Cardiac muscle cell (in vitro differentiated cells and primary cell): ENCODE measurements at places on chromosomes 6 and 20.

- no peak for DNase-seq
Measured at GRCh38 chr6:37149745-37150144, 20.2 kb upstream of the PIM1 start.

GRCh38 chr6:81648502-81648901, 104.0 kb downstream of the TENT5A start:
- DNase-seq, result no peak

- DNase-seq, result no peak
Measured at GRCh38 chr6:39816747-39817146, 24.6 kb downstream of the DAAM2 start.

DNA sequence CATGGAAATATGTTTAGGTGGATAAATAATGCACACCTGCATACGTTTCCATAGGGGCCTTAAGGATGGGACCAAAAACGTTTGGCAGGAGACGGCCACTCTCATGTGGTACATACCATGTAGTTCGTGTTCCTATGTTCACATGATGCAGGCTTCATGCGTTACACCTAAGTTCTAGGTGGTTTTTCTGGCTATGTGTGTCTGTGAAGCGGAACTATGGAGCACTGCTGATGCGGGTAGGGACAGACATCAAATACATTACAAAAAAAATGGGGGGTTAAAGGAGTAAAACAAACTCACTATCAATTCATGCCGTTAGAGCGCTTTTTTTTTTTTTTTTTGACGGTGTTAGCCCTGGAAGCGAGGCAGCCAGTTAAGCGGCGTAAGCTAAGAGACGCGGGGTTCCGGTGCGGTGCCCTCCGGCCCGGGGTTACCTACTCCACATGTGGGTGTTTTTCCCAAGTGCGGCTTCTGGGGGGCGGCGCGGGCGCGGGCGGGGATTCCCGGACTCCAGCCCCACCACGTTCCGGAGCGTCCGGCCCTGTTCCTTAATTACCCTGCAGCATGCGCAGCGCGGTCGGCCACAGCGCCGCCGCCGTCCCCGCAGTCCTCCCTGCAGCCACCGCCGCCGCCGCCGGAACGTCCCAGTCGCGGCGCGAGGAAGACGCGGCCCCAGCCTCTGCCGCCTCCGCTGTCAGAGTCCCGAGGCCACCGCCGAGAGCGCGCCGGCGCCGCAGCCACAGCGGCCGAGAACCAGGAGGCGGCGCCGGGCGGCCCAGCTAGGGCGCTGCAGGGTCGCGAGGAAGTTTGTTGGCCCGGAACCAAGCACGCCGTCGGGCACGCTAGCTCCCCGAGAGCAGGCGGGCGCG, 648 bp downstream of the COL19A1 start:
- peak; percentile 90 for DNase-seq

- peak; percentile 80 for DNase-seq
Measured at GRCh38 chr6:46419576-46420002, 71.7 kb downstream of the RCAN2 start.

GRCh38 chr6:106561686-106562405, 67.5 kb downstream of the RTN4IP1 start:
- DNase-seq, result no peak

GRCh38 chr20:36745234-36745926, 510 bp downstream of the NDRG3 start:
- peak; percentile 8 for DNase-seq

GRCh38 chr20:325889-326644, 715 bp downstream of the SOX12 start:
- DNase-seq, result peak; percentile 76

DNA sequence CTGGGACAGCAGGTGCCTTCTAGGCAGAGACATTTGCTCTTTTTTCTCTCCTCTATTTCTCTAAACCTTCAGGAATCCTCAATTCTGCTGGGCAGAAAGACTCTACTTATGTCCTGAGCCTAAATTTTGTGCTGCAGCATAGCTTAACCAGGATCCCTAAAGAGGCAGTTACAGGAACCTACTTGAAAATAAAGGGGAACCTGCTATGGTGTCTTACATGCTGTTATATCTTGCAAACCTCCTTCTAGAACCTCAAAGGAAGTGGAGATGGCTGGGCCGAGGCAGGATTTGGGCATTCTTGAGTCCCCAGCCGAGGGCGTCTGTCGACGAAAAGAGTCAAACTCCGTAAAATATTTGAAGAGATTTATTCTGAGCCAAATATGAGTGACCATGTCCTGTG, 17.1 kb upstream of the GMNN start:
- no peak for DNase-seq

DNA sequence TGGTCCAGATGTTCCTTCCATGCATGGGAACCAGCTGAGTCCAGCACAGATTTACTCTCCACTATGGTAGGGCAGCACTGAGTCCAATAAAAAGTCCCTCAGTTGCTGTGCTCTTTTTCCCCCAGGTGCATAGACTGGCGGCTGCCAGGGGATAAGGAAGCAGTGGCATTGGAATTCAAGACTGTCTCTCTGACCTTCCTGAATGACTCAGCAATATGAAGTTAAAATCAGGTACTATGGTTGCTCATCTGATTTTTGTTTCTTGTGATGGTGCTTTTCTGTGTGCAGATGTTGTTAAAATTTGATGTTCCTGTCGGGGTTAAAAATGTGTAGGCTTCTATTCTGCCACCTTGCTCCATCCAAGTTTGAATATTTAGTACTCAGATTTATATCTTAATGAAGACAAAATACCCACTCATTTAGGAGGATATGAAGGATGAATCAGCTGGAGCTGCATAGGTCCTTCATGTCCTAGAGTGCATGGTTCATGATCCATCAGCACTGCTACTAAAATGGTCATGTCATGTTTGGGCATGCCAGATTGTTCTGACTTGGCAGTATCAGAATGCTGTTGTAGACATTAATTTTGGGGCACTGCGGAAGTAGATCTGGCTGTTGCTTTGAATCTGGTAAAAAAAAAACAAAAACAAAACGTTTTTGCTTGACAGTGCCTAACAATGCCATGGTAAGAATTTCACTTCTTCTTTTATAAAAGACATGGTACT, 321.2 kb upstream of the MAP3K7 start:
- no peak for DNase-seq

DNA sequence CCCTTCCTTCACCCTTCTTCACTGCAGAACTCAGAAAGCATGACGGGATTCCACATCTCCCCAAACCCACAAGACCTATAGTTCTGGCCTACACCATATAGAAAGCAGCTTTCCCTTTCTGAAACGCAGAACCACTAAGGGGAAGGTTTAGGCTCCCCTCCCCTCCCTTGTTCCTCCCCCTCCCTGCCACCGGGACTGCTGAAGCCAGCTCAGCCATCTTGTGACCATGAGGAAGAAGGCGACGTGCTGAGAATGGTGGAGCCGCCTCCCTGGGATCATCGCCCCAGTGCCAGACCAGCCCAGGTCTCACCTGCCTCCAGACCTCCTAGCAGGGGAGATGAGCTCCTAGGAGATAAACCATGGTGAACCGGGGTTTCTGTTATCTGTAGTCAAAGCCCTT, 19.6 kb downstream of the SERPINB6 start:
- no peak for DNase-seq

DNA sequence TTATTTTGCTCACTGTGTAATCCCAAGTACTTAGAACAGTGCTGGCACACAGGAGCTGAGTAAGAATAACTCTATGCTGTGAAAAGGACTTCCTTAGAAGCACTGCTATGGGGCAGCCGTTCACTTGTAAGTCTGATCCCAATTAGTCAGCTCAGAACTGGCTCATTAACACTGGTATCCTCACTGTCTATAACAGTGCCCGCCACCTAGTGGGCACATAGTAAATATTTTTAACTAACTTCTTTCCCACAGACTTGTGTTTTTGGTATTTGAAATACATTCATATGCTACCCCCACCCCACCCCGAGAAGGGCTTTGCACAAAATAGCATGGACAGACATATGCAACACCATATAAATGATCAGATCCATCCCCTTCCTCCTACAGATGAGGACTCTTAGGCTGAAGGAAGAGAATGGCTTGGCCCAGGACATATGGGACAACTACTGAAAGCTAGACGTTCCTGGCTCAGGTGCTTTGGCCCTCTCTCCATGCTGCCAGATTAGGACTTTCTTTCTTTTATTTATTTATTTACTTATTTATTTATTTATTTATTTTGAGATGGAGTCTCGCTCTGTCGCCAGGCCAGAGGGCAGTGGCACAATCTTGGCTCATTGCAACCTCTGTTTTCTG, 47.1 kb downstream of the DST start:
- DNase-seq, result peak; percentile 60

DNA sequence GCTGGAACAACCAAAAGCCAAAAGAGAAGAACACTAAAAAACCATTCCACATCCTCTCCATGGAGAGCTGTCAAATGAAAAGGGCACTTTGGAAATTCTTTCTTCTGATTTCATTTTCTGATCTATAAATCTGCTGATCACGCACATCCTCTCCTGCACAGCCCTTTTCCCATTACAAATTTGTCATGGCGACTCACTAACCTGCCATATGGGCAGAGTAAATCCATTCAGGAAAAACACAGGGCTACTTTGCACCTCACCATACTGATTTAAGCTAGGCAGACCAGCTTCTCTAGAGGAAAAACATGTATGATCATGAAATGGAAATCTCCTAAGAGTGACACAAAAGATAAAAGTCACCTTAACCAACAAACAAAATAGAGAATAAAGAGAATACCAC, 26.0 kb downstream of the TOMM6 start:
- no peak for DNase-seq

DNA sequence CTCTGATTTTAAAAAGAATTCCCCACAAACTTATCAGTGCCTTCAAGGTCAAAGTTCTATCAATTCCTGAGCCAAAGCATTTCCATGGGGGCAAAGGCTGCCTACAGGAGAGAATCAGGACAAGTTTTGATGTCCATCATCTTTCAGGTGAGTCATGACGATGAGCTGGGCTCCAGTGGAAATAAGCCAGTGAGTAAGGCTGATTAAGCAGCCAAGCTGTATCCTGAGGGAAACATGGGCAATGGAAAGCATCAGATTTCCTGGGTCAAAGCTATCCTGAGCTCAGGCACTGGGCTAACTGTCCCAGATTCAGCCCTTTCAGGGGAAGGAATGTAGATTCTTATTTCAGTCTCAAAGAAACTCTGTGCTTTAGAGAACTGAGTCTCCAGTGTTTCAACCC, 377.4 kb downstream of the CD109 start:
- DNase-seq, result peak; percentile 36

DNA sequence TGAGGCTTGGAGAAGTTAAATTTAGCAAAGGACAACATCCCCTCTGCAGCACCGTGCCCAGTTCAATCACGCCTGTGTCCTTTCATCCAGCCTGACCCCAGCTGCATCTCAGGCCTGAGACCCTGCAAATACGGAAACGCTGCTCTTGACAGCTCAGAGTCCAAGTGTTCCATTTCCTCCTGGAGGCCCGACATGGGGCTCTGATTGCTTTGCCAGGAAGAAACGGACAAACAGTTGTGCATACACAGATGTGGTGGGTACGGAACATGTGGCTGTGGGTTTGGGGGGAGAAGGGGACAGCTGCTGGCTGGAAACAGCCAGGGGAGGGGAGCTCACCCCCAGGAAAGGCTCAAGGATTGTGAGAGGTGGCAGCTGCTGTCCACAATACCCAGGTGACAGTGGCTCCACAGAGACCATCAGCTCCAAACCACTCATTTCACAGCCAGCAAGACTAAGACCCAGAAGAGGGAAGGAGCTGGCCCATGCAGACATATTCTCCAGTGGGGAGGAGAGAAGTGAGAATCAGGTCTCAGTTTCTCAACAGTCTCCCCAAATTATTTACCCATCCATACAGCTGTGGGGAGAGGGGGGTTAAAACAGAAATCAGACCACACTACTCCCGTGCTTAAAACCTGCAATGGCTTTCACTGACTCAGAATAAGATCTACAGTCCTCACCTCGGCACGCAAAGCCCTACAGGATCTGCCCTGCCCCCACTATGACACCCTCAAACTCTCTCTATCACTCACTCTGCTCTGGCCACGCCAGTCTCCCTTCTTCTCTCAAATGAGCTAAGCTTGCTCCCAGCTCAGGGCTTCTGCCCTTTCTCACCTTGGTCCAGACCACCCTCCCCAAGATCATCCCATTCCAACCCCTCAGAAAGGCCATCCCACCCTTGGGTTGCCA, 89.1 kb downstream of the PREX1 start:
- DNase-seq, result no peak

DNA sequence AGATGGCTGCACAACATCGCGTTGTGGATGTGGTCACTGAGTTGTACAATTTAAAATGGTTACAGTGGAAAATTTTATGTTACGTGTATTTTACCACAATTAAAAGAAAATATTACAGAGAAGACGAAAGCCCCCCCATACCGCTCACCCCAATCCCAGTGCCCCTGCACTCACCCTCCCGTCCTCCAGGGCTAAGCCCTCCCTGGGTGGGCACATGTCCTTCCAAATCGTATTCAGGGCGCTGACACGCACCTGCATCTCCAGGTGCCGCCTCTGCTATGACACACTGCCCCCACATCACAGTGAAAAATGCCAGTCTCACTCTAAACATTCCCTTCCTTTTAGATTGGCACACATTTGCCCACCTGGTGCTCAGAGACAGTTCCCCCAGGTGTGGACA, 49.4 kb downstream of the PSMG4 start:
- DNase-seq, result no peak

DNA sequence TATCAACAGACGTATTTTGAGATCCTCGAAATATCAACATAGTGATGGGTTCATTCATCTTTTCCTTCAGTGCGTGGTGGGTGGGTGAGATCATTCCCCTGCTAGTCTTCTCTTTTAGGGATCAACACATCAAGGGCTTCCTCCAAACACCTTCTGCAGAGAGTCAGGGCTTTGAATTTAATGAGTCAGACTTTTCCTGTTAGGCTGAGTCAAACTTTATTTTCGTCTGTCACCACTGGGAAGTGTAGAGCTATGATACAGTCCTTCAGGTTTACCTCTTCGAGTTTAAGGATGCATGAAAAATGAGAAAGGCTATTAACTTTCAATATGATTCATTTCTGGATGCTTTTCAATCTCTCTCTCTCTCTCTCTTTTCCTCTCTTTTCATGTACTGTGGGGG, 189.1 kb downstream of the BMP2 start:
- DNase-seq, result no peak

DNA sequence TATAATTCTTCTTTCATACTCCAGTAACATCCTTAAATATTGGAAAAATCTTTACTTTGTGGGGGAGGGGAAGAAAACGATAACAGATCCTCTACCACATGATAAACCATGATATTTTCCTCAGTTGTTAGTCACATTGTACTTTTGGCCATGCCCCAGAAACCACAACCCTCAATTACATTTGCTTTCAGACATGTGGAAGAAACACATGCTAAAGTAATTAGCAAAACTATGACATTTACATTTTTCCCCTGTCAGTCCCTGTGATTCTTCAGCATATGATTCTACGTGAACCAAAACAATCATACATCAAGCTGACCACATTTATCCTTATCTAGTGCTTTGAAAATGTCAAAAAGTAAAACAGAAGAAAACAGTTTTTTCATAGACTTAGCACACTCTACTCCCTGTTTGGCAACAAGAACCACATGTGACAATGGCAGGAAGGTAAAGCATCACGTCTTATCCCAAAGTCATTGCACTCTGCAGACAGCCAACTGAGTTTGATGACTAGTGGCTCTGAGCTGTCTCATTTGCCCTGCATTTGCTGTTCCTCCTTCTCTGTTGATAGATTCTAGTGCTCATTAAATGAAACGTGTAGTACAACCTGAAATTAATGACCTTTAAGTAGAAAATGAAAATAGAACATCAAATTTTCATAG, 505.8 kb upstream of the MARCKS start:
- peak; percentile 76 for DNase-seq
